Large intestine (tissue), 12 donors: ENCODE measurements at places on chromosomes 5 and 9. TPM values are rescaled to one million over a fixed set of nuclear protein-coding genes. Genes with fewer than 3 reads are reported as not detected.
A peak's percentile ranks its signal among the peaks of the same experiment; 100 is the strongest.

DNA sequence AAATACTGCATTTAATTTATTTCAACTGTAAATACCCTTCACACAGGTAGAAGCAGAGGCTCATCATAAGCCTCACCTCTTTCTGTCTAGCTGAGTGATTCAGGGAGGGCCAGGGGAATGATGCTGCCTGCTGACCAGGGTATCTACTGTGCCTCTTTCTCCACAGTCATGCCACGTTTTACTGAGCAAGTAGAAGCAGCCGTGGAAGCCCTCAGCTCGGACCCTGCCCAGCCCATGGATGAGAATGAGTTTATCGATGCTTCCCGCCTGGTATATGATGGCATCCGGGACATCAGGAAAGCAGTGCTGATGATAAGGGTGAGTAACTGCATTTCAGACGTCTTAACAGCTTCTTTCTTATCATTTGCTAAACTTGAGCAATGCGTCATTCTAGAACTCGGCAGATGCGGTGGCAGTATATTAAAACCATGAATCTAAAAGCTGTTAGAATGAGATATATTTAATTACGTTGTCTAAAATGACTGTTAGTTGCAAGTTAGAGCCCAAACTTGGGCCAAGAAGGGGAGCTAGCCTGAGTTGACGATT is 50.0 kb upstream of the LRRTM2 start:
- no peaks in the 10 kb centered on the region for H3K27me3 ChIP-seq
- H3K27ac ChIP-seq: no peak overlapping the region
- peaks cover 9% of the 10 kb centered on the region for H3K4me1 ChIP-seq
- H3K36me3 ChIP-seq: peaks cover 65% of the 10 kb centered on the region
- H3K4me3 ChIP-seq: no peak overlapping the region

The CCNJL gene
- 12.7 TPM for polyA plus RNA-seq

DNA sequence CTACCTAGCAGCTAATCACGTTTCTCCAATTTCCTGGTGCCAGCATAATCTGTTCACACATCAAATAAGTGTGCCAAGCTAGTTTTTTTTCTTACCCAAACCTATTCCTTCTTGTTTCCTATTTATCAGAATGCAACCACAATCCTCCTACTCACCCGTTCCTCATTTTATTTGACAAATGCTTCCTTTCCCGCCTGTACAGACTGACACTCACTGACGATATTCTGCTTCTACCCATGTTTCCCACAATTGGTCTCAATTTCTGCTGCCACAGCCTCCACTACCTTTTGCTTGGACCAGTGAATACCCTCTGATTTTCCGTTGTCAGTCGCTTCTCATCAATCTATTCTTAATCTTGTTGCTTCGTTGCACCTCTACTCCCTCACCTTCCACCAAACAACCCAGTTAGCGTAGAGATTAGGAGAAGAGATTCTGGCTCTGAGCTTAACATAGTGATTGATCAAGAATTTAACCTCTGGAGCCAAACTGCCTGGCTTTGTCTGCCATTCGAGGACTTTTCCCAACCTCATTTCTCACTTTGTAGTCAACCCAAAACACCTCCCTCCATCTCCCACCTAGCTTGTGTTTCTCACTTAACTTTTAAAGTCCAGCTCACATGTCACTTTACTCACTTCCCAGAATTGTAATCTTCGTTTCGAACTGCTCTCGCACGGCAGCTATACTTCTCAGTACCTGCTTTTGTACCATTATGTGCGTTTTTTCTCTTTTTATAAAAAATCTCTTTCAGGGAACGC is 729 bp upstream of the TMEM38B start:
- H3K4me3 ChIP-seq: peak overlapping the region; percentile 53
- peaks cover 9% of the 10 kb centered on the region for H3K27me3 ChIP-seq
- DNase-seq: peak; percentile 16
- H3K27ac ChIP-seq: no peak overlapping the region
- H3K4me1 ChIP-seq: no peaks in the 10 kb centered on the region
- H3K36me3 ChIP-seq: no peaks in the 10 kb centered on the region

DNA sequence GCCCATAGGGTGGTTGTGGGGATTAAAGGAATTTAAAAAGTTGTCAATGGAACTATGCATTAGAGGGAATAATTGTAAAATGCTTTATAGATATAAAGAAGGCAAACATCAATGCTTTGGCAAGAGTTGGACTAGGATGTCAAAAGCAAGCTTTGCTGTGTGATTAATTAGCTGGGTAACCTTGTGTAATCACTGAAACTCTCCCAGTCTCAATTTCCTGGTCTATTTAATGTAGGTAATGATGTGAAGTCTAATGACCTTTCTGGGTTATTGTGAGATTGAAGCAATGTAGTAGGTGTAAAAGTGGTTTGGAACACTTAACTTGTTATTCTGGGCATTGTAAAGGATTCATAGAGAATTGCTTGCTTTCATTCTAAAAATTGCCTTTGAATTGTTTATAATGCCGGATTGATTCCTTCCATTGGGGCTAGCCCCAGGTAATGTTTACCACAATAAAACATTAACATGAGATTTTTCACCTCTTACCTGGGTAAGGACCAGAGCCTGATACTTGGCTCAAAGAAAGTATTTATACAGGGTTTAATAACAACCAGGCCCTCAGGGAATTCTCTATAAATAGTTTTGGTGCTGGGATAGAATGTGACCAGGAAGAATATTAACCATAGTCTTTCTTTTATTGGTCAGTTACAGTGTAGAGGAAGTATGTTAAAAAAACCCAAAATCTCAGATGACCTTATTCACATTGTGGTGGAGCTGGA is 30.0 kb upstream of the CLINT1 start:
- H3K4me3 ChIP-seq: no peak overlapping the region
- peak; percentile 27 for DNase-seq
- peaks cover 12% of the 10 kb centered on the region for H3K4me1 ChIP-seq

DNA sequence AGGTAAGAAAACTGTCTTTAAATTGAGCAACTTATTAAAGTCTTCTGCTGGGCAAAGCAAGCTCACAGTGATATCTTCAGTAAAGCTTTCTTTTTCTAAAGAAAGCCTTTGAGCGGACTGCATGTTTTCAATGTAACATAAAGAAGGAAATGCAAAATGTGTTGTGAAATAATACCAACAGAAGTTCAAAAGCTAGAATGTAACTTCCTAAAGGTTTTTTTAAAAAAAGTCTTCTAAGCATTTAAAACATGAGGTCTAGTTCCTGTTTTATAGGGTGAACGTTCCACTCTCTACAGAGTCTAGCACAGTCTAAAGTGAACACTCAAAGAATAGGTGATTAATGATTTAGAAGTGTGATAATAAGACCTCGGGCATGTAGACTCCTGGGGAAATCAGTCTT is 62.9 kb downstream of the DENND1A start:
- no peaks in the 10 kb centered on the region for H3K36me3 ChIP-seq
- H3K27me3 ChIP-seq: no peaks in the 10 kb centered on the region
- no peak overlapping the region for H3K27ac ChIP-seq
- no peak for DNase-seq
- H3K4me1 ChIP-seq: no peaks in the 10 kb centered on the region

GRCh38 chr5:95283022-95283615 is 1.8 kb downstream of the MCTP1 start:
- H3K36me3 ChIP-seq: no peaks in the 10 kb centered on the region
- peak; percentile 14 for DNase-seq
- H3K27me3 ChIP-seq: peaks cover 52% of the 10 kb centered on the region
- no peak overlapping the region for H3K4me3 ChIP-seq
- peaks cover 12% of the 10 kb centered on the region for H3K4me1 ChIP-seq

DNA sequence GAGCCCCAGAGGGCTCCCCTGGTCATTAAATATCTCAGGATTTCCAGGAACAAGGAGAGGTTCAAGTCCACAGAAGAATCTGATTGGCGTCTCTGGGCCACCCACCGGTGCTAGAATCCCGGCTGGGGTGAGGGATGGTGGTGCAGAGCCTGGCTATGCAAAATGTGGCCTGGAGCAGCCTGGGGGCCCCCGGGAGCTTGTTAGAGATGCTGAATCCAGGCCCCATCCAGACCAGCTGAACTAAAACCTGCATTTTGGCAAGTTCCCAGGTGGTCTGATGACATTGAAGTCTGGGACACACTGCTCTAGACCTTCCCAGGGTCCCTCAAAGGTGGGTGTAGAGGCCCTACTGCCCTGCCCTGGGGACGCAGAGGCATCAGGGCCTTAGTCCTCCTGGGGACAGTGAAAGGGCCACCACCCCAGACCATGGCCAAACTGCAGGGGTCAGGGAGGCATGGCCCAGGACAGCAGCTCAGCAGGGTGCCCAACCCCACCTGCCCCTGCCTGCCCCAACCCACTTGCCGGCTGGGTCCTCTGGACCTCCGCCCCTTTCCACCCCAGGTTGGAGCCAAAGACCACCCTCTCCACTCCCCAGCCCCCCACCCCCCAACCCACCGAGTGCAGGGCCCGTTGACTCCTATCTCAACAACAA is 34.7 kb downstream of the ADAMTS2 start:
- H3K27ac ChIP-seq: no peak overlapping the region
- no peak overlapping the region for H3K4me3 ChIP-seq
- H3K27me3 ChIP-seq: no peaks in the 10 kb centered on the region
- H3K36me3 ChIP-seq: no peaks in the 10 kb centered on the region
- peaks cover 3% of the 10 kb centered on the region for H3K4me1 ChIP-seq

- no peak for DNase-seq
- no peak overlapping the region for H3K27ac ChIP-seq
- H3K4me3 ChIP-seq: no peak overlapping the region
- H3K4me1 ChIP-seq: no peaks in the 10 kb centered on the region
- H3K27me3 ChIP-seq: no peaks in the 10 kb centered on the region
These were observed 34.0 kb upstream of the CKS2 start for GRCh38 chr9:89277043-89277442.

The TEK gene
- 14.6 TPM for polyA plus RNA-seq

GRCh38 chr5:136374638-136375037 is 9.3 kb upstream of the TRPC7 start:
- no peak overlapping the region for H3K27ac ChIP-seq
- H3K4me1 ChIP-seq: no peaks in the 10 kb centered on the region
- no peak for DNase-seq
- no peaks in the 10 kb centered on the region for H3K36me3 ChIP-seq

- no peak overlapping the region for H3K4me3 ChIP-seq
- no peak for DNase-seq
- H3K27ac ChIP-seq: no peak overlapping the region
These were observed 3.7 kb upstream of the DENND1A start for GRCh38 chr9:123933440-123934212.

GRCh38 chr5:11468334-11469039 is 435.8 kb downstream of the CTNND2 start:
- no peaks in the 10 kb centered on the region for H3K36me3 ChIP-seq
- H3K4me3 ChIP-seq: no peak overlapping the region
- H3K27me3 ChIP-seq: no peaks in the 10 kb centered on the region
- DNase-seq: no peak
- H3K4me1 ChIP-seq: no peaks in the 10 kb centered on the region

- H3K27me3 ChIP-seq: no peaks in the 10 kb centered on the region
- no peak for DNase-seq
- no peak overlapping the region for H3K4me3 ChIP-seq
- no peak overlapping the region for H3K27ac ChIP-seq
- peaks cover 4% of the 10 kb centered on the region for H3K4me1 ChIP-seq
These were observed 978 bp downstream of the CFAP157 start for GRCh38 chr9:127707766-127708165.

The ASPN gene
- polyA plus RNA-seq: 40.3 TPM

The AQP3 gene
- polyA plus RNA-seq: 103 TPM

DNA sequence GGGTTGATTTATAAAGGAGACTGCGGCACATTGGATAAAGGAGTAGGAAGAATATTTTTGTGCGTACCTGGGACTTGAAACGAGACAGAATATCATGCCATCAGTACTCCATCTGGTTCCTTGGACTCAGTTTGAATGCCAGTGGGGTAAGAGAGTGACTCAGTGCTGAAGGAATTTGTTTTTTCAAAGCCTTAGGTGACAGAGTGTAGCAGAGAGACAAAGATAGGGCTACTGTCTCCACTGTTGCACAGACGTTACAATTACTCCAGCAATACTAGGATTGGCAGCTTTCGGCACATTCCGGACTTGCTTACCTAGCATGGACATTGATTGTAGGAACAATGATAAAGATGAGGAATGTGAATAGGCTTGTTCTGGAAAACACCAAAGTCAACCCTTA is 250.7 kb downstream of the KCTD16 start:
- no peak overlapping the region for H3K4me3 ChIP-seq
- H3K36me3 ChIP-seq: no peaks in the 10 kb centered on the region
- no peak overlapping the region for H3K27ac ChIP-seq

- no peak overlapping the region for H3K4me3 ChIP-seq
- H3K27ac ChIP-seq: no peak overlapping the region
- no peaks in the 10 kb centered on the region for H3K27me3 ChIP-seq
- no peak for DNase-seq
- no peaks in the 10 kb centered on the region for H3K36me3 ChIP-seq
These were observed 427.7 kb downstream of the PRELID2 start for GRCh38 chr5:145407300-145408047.

DNA sequence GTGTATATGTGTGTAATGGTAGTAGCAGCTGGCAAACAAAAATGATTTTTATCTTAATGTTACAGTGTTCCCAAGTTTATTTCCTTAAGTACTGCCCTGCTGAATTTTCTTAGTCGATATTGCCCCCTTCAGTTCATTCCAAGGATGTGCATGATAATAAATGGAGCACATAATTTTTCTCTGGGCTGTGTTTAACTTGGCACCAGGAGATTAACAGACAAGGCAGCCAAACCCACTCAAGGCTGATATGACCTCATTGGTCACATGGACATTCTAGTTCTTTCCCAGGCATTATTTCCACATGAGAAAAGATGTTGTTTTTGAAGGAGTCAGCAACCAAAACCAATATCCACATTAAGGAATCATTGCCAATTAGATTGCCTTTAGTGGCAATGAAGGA is 61.8 kb downstream of the COX7C start:
- H3K36me3 ChIP-seq: no peaks in the 10 kb centered on the region
- H3K4me1 ChIP-seq: no peaks in the 10 kb centered on the region
- no peak overlapping the region for H3K4me3 ChIP-seq
- peak; percentile 12 for DNase-seq

DNA sequence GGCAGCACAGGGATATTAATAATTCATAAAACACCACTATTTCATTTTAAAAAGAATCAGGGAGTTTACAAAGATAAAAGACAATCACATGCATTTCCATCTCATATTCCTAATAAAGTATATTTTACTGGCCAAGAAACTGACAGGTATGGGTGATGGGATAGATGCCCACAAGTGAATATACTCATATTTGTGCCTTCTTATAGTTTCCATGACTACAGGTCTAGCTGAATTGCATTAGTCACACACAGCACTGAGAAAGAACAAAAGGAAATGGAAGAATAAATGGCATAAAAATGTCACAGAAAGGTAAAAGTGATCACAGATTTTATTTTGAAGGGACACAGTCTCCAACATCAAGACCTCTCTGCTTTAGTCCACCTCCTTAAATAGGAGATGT is 193.5 kb downstream of the PLK2 start:
- no peaks in the 10 kb centered on the region for H3K36me3 ChIP-seq
- DNase-seq: no peak

The TMEM232 gene
- 2.2 TPM for polyA plus RNA-seq

The ARHGEF28 gene
- polyA plus RNA-seq: 16.6 TPM

The JADE2 gene
- 29.9 TPM for polyA plus RNA-seq

- H3K4me3 ChIP-seq: no peak overlapping the region
- H3K36me3 ChIP-seq: no peaks in the 10 kb centered on the region
- no peaks in the 10 kb centered on the region for H3K4me1 ChIP-seq
- H3K27ac ChIP-seq: no peak overlapping the region
These were observed 11.1 kb downstream of the LCP2 start for GRCh38 chr5:170286386-170286925.

GRCh38 chr5:83494666-83495065 is 23.1 kb downstream of the VCAN start:
- H3K4me3 ChIP-seq: no peak overlapping the region
- no peaks in the 10 kb centered on the region for H3K27me3 ChIP-seq
- peaks cover 14% of the 10 kb centered on the region for H3K36me3 ChIP-seq
- no peak for DNase-seq
- peaks cover 8% of the 10 kb centered on the region for H3K4me1 ChIP-seq
